Prostate gland (tissue), 2 donors: ENCODE measurements at places on chromosomes 4 and X. TPM values are rescaled to one million over a fixed set of nuclear protein-coding genes. Genes with fewer than 3 reads are reported as not detected.

The UGT2B11 gene
- total RNA-seq, result not detected

The NSG1 gene
- 17.1 TPM for total RNA-seq

The GPR82 gene
- 0.41 TPM for total RNA-seq

The POLA1 gene
- total RNA-seq, result 12.2 TPM

The ETNPPL gene
- total RNA-seq, result 1.1 TPM

The KLB gene
- 0.34 TPM for total RNA-seq

The IL9R gene
- total RNA-seq, result 0.23 TPM

The GYPB gene
- total RNA-seq, result not detected

The ZNF141 gene
- 32.2 TPM for total RNA-seq

The TECRL gene
- total RNA-seq, result 1.5 TPM

The MAGIX gene
- 16.0 TPM for total RNA-seq

The GSX2 gene
- total RNA-seq, result not detected

The PITX2 gene
- 2.0 TPM for total RNA-seq

The RAB9B gene
- 4.5 TPM for total RNA-seq

The GAGE12F gene
- 2.3 TPM for total RNA-seq

The CHRDL1 gene
- total RNA-seq, result 49.1 TPM

The NR0B1 gene
- not detected for total RNA-seq

The CYSLTR1 gene
- 1.5 TPM for total RNA-seq

The ADGRG4 gene
- not detected for total RNA-seq

The FAM149A gene
- 12.9 TPM for total RNA-seq

The TMPRSS11B gene
- not detected for total RNA-seq

The SNCA gene
- 8.7 TPM for total RNA-seq

The SUV39H1 gene
- total RNA-seq, result 7.4 TPM

The CABS1 gene
- not detected for total RNA-seq

The GPM6B gene
- total RNA-seq, result 12.3 TPM

The C4orf36 gene
- not detected for total RNA-seq

The MAGEA2B gene
- total RNA-seq, result not detected

The HTR2C gene
- total RNA-seq, result not detected

The AFAP1 gene
- 17.5 TPM for total RNA-seq

The ANKRD50 gene
- 28.7 TPM for total RNA-seq

The DIPK2B gene
- 14.9 TPM for total RNA-seq

The MUC7 gene
- total RNA-seq, result not detected

The SSX4 gene
- total RNA-seq, result 0.91 TPM

The SPANXD gene
- not detected for total RNA-seq

The CT45A5 gene
- 1.0 TPM for total RNA-seq
